NCI-H82 (cell line): ENCODE measurements at places on chromosomes 13 and 19.

DNA sequence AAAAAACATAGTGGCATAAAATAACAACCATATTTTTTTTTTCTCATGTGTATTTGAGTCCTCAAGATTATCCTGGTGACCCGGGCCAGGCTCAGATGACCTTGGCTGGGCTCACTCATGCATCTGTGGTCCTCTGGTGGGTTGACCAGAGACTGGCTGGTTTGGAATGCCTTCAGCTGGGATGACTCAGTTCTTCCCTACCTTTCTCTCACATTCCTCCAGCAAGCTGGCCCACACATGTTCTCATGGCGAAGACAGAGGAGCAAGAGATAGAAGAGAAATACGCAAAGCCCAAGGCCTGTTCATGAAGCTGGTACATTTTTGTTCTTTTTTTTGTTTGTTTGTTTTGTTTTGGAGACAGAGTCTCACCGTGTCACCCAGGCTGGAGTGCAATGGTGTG is 14.3 kb upstream of the ZNF541 start:
- no peak for DNase-seq

DNA sequence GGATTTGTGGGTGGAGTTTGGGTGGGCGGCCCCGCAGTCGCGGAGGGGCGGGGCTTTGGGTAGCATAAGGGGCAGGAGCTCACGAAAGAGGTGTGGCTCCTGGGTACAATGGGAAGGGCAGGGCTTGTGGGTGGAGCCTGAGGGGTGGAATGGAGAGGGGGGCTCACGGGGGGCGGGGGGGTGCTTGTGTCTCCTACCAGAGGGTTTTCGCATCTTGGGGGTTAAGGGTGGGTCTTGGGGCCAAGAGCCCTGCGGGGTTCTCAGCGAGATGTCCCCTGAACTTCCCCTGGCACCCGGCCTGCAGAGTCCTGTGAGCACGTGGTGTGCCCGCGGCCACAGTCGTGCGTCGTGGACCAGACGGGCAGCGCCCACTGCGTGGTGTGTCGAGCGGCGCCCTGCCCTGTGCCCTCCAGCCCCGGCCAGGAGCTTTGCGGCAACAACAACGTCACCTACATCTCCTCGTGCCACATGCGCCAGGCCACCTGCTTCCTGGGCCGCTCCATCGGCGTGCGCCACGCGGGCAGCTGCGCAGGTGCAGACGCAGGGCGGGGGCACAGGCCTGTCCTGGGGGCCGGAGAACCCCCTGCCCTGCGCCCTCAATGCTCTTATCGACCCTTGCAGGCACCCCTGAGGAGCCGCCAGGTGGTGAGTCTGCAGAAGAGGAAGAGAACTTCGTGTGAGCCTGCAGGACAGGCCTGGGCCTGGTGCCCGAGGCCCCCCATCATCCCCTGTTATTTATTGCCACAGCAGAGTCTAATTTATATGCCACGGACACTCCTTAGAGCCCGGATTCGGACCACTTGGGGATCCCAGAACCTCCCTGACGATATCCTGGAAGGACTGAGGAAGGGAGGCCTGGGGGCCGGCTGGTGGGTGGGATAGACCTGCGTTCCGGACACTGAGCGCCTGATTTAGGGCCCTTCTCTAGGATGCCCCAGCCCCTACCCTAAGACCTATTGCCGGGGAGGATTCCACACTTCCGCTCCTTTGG is 5.1 kb downstream of the FSTL3 start:
- no peak for DNase-seq

GRCh38 chr19:16429066-16429758 is 42.6 kb downstream of the EPS15L1 start:
- DNase-seq: no peak

DNA sequence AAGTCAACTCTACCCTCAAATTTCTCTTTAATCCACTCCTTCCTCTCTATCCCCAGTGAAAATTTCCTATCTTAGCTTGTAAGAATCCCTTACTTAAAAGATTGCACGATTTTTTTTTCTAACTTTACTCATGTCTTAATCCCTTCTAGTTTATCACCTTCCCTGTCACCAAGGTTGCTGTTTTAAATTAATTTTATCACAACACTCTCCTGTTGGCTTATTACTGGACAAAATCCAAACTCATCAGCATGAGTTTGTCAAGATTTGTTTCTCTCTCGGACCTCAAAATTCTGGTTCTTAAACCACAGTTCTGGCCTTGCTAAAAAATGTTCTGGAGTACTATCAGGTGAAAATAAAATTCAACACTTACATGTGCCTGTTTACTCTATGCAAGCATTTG is 959.1 kb upstream of the SLC10A2 start:
- no peak for DNase-seq

- DNase-seq: no peak
These were observed 18.2 kb downstream of the IRS2 start for GRCh38 chr13:109768176-109768575.

GRCh38 chr19:19562665-19563347 is 24.7 kb downstream of the CILP2 start:
- no peak for DNase-seq

- no peak for DNase-seq
These were observed 105.9 kb upstream of the GJB6 start for GRCh38 chr13:20337884-20338551.
